ENCODE measurements at places on chromosomes 6 and 20.

- no peak for DNase-seq
Measured at GRCh38 chr6:31701666-31702404, 1.3 kb downstream of the ABHD16A start.

GRCh38 chr6:16184129-16184528 is 54.3 kb upstream of the GMPR start:
- DNase-seq, result no peak

GRCh38 chr6:80021591-80021990 is 17.1 kb downstream of the TTK start:
- DNase-seq, result no peak

DNA sequence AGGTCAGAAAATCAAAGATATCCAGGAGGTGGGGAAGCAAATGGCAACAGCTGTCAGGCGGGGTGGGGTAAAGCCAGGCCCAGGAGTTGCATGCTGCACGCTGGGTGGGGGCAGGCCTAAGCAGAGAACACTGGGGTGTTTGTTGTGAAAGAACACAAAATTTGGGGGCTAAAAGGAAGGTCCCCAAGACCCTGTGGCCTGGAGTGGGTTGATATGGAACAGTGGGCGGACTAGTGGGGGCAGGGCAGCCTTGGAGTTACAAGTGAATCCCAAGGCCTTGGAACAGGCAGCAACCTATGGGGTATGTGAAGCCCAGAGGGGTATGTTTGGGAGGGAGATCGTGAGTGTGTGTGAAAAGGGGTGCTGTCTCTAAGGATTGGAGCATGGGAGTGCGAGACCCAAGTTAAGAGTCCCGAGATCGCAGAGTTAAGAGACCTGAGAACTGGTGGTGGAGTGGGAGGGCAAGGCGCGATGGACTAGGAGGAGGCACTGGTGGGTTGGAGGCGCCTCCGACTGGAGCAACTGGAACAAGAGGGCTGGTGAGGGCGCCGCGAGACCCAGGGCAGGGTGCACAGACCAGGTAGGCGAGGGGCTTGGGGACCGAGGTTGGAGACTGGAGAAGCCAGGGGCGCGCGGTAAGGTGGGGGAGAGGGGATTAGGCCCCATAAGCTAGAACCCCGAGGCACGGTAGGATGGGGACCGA is 658 bp downstream of the CUL7 start:
- DNase-seq, result no peak

GRCh38 chr6:151652325-151652724 is 155.2 kb upstream of the ESR1 start:
- no peak for DNase-seq

GRCh38 chr6:17984812-17985670 is 2.4 kb downstream of the KIF13A start:
- DNase-seq, result no peak

DNA sequence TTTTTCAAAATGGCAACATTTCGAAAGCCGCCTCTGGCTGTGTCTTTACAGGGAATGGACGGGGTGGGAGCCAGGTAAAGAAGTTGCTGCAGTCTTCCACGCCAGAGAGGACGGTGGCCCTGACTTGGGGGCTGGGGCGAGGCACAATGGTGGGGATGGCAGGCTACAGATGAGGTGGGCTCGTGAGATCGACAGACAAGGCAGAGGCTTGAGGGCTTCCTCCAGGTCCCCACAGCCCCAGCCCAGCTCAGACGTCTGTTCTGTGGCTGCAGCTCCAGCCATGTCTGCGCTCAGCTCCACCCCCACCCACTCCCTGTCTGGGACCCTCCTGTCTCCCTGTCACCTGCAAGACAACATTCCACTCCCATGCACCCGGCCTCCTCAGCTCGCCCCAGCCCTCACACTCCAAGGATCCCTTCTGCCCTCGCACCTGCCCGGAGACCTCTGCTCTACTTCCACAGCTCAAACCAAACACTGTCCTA is 7.4 kb upstream of the C20orf144 start:
- DNase-seq, result no peak

- DNase-seq, result no peak
Measured at GRCh38 chr6:37653933-37654565, 43.6 kb downstream of the MDGA1 start.

- no peak for DNase-seq
Measured at GRCh38 chr20:53571555-53572286, 21.9 kb downstream of the ZNF217 start.

- no peak for DNase-seq
Measured at GRCh38 chr6:1470040-1470439, 80.7 kb downstream of the FOXF2 start.
